ENCODE measurements at places on chromosomes 6 and 20.

GRCh38 chr20:13701486-13701885 is 62.8 kb upstream of the TASP1 start:
- no peak for DNase-seq

DNA sequence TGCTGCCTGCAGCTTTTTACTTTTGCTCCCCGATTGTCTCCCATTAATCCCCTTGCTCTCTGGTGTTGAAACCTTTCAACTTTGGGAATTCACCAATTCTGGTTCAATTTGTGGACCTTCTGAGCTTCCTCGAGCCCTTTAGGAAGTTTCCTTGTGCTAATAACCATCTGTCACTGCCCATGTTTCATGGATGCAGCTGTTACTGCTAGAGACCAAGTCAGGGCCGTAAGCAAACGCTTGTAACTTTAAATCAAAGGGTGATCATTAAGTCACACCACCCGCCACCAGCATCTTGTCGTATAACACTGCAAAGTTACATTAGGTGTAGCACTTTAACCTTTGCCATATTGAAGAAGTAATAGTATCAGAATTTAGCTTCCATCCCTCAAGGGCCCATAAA is 268.3 kb upstream of the SASH1 start:
- DNase-seq = no peak

DNA sequence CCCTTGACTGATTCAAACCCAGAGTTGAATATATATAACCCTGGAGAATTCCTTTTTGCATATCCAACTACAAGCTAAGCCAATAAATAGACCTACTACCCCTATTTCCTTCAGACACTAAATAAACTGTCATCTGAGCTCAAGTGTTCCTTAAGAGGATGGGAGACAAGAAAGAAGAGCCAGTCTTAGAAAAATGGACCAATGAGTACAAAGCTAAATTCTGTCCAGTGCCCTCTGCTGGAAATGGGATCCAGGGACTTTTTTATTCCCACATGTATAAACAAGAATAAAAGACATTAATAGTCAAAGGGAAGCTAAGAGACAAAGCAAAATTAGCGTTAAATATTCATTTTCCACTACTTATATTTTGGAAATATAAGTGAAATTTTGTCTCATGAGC is 4.8 kb downstream of the PPP1R10 start:
- DNase-seq = no peak

GRCh38 chr20:53658973-53659372 is 65.3 kb upstream of the ZNF217 start:
- no peak for DNase-seq

DNA sequence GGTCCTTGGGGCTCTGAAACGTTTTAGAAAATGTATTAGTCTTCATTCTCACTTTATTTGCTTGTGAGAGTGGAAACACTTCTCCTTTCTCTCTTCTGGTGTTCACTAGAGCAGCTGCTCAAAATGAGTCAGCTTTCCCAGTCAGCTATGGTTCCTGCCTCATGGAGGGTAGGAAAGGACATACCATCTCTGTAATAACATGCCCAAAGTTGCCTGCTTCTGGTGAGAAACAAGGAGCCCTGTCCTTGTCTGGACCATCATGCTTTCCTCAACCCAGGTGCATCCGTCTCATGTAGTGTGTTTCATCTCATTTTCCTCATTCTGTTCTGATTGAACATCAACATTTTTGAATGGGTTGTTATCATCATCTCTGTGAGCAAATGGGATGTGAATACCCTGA is 17.1 kb upstream of the TINAG start:
- no peak for DNase-seq

DNA sequence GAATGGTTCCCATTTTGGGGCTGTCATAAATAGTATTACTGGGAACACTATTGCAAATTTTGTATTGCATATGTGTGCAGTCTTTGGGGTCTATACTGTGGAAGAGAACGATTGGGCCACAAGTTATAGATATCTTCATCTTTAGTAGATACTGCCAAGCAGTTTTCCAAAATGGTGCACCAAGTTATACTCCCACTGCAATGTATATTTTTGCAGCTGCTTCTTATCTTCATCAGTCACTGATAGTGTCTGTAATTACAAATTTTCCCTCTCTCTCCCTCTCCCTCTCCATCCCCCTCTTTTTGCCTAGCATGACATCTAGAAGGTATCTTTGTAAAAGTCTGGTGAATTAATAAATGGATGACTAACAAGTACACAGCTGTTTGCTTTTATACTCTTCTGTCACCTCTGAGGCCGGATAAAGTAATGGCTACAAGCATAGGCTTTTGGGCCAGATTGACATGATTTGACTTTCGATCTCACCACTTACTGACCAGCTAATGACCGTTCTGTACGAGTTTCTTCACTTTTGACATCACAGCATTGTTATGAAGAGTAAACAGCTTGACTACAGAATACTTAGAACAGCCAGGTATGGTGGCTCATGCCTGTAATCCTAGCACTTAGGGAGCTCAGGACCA is 113.3 kb upstream of the SLC2A12 start:
- DNase-seq = no peak

GRCh38 chr20:14378326-14378725 is 40.9 kb upstream of the FLRT3 start:
- no peak for DNase-seq
